Naive thymus-derived CD8-positive, alpha-beta T cell (primary cell): ENCODE measurements at places on chromosomes 7 and 10.

DNA sequence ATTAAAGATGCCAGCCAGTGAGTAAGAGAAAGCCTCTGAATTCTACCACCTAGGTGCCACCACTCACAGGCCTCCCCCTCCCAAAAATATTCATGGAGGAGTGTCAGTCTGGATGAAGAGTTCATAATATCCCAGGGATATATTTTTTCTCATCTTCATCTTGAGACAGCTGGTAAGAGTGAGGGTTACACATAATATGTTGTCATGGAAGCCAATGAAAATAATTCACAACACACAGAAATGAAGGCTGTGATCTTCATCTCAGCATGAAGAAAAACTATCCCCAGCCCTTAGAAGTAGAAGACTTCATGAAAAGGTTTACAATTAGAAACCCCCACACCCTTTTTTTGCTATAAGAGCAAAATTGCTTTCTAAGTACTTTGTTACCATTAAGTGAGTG lies 175.6 kb downstream of the DNAH11 start:
- H3K4me1 ChIP-seq, result no peaks in the 10 kb centered on the region
- H3K27ac ChIP-seq, result no peak overlapping the region
- DNase-seq, result no peak
- no peak overlapping the region for H3K4me3 ChIP-seq
- H3K27me3 ChIP-seq, result peaks cover 2% of the 10 kb centered on the region
- H3K36me3 ChIP-seq, result no peaks in the 10 kb centered on the region

DNA sequence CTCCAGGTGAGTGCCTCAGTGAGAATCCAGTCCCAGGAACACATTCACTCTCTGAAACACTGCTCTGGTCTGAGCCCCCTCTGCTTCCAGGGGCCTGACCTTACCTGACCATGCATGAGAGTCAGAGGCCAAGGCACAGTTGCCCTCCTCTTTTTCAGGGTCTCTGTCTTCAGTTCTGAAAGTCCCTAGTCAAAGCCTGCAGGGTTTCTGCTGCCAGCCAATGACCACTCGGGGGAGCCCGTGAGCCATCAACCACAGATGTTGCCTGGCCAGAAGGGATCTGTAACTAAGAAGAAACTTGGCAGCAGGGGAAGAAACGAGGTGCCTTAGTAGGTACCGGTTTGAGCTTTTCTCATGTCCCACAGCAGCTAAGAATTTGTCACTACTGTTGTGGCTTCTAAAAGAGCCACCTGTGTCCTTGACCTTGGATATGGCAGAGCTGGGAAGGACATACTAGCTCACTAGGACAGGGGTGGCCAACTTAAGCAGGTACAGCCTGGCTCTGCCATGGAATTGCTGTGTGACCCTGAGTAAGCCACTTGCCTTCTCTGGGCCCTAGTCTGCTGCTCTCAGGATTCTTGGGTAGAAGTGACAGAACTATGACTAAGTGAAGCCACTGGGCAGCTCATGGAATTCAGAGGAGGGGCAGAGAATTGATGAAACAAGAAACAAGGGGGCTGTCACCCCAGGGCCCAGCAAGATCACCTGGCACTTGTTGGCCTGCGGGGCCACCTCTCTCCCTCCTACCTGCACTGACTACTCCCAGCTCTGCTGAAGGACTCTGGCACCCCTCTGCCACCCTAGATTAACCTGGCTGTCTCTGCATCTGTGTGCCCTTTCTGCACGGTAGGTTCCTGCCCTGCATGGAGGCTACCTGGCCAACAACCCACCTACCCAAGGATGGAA lies 83.8 kb upstream of the GPR26 start:
- H3K27ac ChIP-seq, result no peak overlapping the region
- H3K4me3 ChIP-seq, result no peak overlapping the region

- peaks cover 10% of the 10 kb centered on the region for H3K27me3 ChIP-seq
- no peaks in the 10 kb centered on the region for H3K36me3 ChIP-seq
- no peak overlapping the region for H3K27ac ChIP-seq
- H3K4me3 ChIP-seq, result no peak overlapping the region
Measured at GRCh38 chr7:95927756-95928155, 155.4 kb downstream of the DYNC1I1 start.

- no peak for DNase-seq
- peak overlapping the region; percentile 90 for H3K27ac ChIP-seq
- H3K4me3 ChIP-seq, result peak overlapping the region; percentile 72
- no peaks in the 10 kb centered on the region for H3K27me3 ChIP-seq
Measured at GRCh38 chr7:89002981-89003956, 207.7 kb upstream of the TEX47 start.

- H3K27ac ChIP-seq, result no peak overlapping the region
- no peaks in the 10 kb centered on the region for H3K4me1 ChIP-seq
- no peak for DNase-seq
- H3K4me3 ChIP-seq, result no peak overlapping the region
- peaks cover 8% of the 10 kb centered on the region for H3K36me3 ChIP-seq
Measured at GRCh38 chr10:131644289-131644688, 256.5 kb upstream of the PPP2R2D start.

DNA sequence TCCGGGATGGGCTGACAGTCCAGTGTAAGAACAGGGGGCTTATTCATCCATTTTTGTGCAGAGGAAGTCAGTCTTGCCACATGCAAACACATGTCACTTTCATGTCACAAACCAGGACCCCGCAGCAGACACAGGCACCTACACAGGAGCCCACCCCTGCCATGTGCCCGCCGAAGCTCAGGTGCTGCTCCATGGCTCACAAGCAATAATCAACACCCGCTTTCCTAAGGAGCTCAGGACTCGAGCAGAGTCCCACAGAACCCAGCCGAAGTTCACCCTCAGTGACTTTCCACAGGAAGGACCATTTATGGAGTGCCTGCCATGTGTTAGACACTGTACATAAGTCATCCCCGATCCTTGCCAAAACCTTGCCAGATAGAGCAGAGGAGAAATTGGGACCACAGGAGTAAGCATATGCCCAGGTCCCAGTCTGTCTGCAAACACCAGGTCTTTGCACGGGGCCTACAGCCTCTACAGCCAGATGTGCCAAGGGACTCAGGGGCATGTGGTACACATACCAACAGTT lies 99.4 kb downstream of the EBF3 start:
- no peaks in the 10 kb centered on the region for H3K27me3 ChIP-seq
- H3K4me1 ChIP-seq, result no peaks in the 10 kb centered on the region
- H3K36me3 ChIP-seq, result no peaks in the 10 kb centered on the region
- H3K4me3 ChIP-seq, result no peak overlapping the region
- no peak for DNase-seq

DNA sequence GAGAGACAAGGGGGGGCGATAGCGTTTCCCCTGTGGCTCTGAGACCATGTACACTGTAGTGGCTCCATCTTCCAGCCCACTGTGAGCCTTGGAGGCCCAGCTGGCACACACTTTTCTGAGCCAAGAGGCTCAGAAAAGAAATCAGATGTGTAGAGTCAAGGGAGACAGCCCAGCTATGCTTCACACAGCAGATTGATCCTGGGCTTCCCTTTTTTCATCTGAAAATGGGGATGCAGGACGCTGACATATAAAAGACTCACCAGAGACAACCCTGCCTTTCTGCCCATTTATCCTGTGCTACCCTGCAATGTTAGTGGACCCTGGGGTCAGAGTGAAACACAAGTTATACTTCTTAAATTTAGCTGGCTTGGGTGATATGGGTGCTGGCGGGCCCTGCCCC lies 14.3 kb downstream of the TMEM273 start:
- no peak overlapping the region for H3K27ac ChIP-seq
- H3K4me1 ChIP-seq, result no peaks in the 10 kb centered on the region
- no peaks in the 10 kb centered on the region for H3K36me3 ChIP-seq
- H3K4me3 ChIP-seq, result no peak overlapping the region

GRCh38 chr7:127162366-127162765 lies 90.4 kb downstream of the GRM8 start:
- H3K27me3 ChIP-seq, result peaks cover 8% of the 10 kb centered on the region
- no peak overlapping the region for H3K27ac ChIP-seq
- no peaks in the 10 kb centered on the region for H3K4me1 ChIP-seq
- no peak overlapping the region for H3K4me3 ChIP-seq
- H3K36me3 ChIP-seq, result no peaks in the 10 kb centered on the region

GRCh38 chr7:138649506-138649905 lies 51.7 kb downstream of the SVOPL start:
- no peaks in the 10 kb centered on the region for H3K27me3 ChIP-seq
- H3K27ac ChIP-seq, result no peak overlapping the region
- H3K4me1 ChIP-seq, result no peaks in the 10 kb centered on the region
- H3K4me3 ChIP-seq, result no peak overlapping the region
- DNase-seq, result no peak
- no peaks in the 10 kb centered on the region for H3K36me3 ChIP-seq

DNA sequence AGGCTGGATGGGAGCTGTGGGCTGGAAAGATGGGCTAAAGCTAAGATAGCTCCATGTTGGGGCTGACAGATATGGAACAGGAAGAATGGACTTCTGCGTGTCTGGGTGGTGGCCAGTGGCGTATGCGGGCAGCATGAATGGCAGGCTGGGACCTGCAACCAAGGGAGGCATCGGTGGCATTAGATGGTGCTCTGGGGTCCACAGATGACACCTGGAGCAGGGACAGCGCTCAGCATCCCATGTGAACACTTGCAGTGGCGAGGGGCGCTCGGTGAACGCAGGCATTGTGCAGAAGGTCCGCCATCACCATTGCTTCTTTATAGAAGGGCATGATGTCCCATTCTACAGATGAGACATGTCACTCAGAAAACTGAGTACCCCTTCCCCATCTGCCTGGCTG lies 21.0 kb upstream of the SMARCD3 start:
- no peak overlapping the region for H3K4me3 ChIP-seq
- H3K36me3 ChIP-seq, result no peaks in the 10 kb centered on the region
- peaks cover 16% of the 10 kb centered on the region for H3K4me1 ChIP-seq

GRCh38 chr7:144632724-144633123 lies 203.1 kb downstream of the TPK1 start:
- no peaks in the 10 kb centered on the region for H3K27me3 ChIP-seq
- DNase-seq, result no peak
- H3K4me1 ChIP-seq, result no peaks in the 10 kb centered on the region
- H3K27ac ChIP-seq, result no peak overlapping the region
- peaks cover 28% of the 10 kb centered on the region for H3K36me3 ChIP-seq

GRCh38 chr7:148912758-148913541 lies 28.9 kb upstream of the EZH2 start:
- H3K36me3 ChIP-seq, result no peaks in the 10 kb centered on the region
- peak overlapping the region; percentile 51 for H3K4me3 ChIP-seq
- peak; percentile 29 for DNase-seq
- H3K27me3 ChIP-seq, result no peaks in the 10 kb centered on the region
- peaks cover 19% of the 10 kb centered on the region for H3K4me1 ChIP-seq

DNA sequence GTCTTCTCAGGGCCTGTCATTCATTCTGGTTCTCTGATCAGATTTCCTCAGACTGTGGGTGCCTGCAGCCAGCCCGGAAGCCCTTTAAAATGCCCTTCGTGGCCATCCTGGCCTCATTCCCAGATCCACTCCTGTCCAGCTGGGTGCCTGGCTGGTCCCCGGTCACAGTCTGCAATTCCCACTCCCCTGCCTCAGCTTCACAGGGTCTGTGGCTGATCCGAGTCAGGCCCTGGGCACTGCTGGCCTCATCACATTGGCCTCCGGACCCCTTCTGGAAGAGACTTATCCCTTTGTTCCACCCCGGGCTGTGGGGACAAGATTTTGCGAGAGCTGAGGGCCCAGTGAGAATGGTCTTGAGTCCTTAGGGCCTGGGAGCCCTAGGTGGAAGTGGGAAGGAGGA lies 12.1 kb downstream of the DOCK1 start:
- peaks cover 2% of the 10 kb centered on the region for H3K27me3 ChIP-seq
- no peak overlapping the region for H3K4me3 ChIP-seq
- H3K27ac ChIP-seq, result no peak overlapping the region
- no peak for DNase-seq
- peaks cover 3% of the 10 kb centered on the region for H3K36me3 ChIP-seq

DNA sequence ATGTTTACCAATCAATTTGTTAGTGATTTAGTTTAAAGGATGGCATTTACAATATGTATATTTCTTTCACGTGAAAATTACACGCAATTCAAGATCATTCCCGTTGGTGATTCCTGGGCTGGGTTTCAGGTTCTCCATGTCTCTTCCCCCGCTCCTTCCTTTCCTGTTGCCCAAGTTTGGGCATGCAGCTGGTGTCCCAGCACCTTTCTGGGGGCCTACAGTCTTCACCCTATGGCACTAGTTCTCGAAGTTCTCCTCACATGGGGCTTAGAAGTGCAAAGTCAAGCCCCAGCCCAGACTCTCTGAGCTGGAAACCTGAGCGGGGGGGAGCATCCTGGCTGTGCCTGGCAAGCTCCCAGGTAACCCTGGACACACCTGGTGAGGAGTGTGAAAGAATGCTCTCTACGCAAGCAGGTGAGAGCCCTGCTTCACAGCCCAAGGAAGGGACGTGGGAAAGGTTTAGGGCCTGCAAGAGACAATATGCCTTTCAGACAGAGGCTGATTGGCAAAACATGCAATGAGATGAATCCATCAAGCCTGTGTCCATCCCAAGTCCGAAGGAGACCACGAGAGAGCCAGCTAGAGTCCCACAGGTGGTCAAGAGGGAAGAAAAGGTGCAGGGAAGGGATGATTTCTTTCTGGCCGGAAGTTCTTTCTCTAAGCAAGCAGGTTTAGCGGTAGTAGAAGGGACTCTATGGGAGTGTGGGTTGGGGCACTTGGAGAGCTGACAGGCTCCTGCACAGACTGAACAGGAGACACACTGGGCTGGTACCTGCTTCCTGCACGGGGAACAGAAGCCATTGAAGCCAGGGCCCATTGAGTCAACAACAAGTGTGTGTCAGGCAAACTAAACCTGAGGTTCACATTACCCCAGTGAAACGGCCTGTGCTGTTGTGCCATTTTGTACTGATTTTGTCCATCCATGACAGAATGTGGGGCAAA lies 131.1 kb downstream of the ADARB2 start:
- no peak overlapping the region for H3K27ac ChIP-seq
- H3K4me3 ChIP-seq, result no peak overlapping the region
- peaks cover 11% of the 10 kb centered on the region for H3K4me1 ChIP-seq
- H3K27me3 ChIP-seq, result peaks cover 54% of the 10 kb centered on the region
- no peak for DNase-seq
- no peaks in the 10 kb centered on the region for H3K36me3 ChIP-seq

DNA sequence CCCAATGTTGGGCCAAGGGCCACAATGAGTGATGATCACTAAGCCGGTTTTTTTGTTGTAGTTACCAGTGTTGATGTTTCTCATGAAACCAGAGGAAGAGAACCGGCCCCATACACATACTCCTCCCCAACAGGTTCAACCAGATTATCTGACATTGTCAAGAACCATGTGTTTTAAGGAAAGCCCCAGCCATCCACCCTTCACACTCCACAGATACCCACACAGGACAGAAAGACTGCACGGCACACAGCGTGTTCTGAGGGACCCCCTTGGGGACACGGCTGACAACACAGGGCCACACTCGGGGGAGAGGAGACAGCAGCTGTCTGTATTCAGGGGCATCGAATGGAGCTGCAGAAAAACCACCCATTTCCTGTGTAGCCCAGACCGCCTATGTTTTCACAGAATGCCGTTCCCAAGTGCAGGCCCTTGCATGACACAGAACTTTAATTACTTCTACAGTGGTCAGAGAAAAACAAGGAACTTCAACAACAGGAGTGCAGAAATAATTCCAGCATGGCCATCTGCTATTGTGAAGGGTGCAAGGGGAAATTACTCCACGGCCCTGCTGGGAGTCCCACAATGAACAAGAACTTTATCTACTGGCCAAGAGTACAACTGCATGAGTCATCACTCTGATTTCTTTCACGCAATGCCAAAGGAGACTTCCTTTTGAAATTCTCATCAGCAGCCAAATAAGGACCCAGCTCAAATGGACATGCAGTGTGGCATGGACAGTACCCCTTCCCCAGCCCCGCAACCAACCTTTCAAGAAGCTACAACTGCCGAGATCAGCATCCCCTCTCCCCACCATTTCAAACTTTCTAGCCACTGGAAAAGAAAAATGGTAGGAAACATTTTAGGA lies 2.3 kb downstream of the KLF6 start:
- H3K4me1 ChIP-seq, result peaks cover 58% of the 10 kb centered on the region
- H3K36me3 ChIP-seq, result peaks cover 52% of the 10 kb centered on the region
- H3K27ac ChIP-seq, result peak overlapping the region; percentile 96
- DNase-seq, result peak; percentile 62
